ENCODE measurements at places on chromosomes 5 and 9.
A peak's percentile ranks its signal among the peaks of the same experiment; 100 is the strongest.

DNA sequence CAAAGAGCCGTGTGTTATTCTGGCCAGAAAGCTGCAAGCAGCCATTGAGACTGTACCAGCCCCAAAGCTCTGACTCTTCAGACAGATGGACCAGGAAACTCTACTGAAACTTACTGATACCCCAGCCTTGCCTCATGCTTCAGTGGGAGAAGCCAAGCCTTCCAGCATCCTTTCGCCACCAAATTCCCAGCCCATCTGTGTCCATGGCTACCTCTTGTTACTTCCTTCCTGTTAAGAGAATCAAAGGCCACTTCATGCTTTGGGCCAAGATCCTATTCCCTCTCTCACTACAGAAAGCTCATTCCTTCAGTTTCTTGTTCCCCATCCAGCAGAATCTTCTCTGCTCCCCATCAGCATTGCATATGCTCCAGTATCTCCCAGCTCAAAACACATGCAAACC, 46.9 kb upstream of the FREM1 start:
- no peak for DNase-seq

DNA sequence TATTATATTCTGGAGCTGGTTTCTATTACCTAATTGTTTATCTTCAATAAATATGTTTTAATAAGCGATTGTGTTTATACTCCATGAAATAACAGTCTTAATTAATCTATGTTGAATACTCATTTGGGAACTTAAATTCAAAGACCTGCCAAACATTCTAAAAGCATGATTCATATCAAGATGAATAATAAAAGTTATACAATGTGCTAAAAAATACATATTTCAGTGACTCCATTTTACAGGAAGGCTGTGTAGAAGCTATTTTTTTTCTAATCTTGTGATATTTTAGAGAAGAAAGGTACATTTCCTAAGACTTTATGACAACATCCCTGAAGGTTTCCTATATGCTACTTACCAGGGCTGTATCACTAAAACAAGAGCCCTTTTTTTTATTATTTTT, 417.9 kb downstream of the NFIB start:
- no peak for DNase-seq

GRCh38 chr5:131634238-131634637, 791 bp downstream of the RAPGEF6 start:
- no peak for DNase-seq

DNA sequence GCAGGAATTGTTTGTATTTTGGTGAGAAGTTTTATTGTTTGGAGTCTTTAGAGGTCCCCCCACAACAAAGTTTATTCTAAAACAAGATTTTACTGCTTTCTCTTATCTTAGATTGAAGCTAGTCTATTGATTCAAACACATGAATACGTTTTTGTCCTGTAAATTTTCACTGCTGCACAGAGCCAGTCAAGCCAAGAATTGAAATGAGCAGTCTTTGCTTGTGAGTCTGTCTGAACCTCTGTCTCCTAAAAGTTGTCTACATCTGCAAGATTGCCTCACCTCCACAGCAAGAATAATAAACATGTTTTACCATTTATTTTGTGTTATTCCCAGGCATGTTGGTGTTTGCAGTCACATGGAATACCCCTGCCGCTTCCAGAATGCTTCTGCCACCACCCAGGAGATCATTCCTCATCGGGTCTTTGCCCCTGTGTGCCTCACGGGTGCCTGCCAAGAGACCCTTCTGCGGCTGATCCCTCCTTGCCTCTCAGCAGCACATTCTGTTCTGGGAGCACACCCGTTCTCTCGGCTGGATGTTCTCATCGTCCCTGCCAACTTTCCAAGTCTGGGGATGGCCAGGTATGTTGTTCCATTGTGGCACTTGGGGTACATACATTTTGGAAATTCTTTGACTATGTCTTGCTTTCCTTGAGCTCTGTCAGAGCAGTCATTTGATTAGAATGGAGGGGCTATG, 74.1 kb downstream of the AOPEP start:
- no peak for DNase-seq

DNA sequence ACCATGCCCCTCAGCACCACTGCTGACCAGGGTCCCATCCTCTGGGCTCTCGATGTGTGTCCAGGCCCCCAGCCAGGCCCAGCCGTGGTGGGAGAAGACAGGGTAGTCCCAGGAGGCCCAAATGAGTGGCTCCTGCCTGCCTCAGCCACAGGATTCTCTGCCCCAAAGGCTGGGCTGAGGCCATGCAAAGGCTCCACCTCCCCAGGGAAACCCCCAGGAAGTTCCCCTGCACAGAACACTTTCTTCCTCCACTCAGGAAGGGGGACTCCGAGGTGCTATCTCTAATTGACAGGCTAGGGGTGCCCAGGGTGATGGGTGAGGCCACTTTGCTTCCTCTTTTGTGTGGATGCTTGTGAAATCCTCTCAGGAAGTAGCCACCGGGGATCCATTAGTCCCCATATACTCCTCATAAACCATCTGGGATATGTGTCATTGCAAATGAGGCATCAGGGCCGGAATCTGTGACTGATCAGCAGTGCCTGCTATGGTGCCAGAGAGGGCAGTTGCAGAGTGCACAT, 23.1 kb upstream of the TDRD7 start:
- DNase-seq: peak; percentile 16

DNA sequence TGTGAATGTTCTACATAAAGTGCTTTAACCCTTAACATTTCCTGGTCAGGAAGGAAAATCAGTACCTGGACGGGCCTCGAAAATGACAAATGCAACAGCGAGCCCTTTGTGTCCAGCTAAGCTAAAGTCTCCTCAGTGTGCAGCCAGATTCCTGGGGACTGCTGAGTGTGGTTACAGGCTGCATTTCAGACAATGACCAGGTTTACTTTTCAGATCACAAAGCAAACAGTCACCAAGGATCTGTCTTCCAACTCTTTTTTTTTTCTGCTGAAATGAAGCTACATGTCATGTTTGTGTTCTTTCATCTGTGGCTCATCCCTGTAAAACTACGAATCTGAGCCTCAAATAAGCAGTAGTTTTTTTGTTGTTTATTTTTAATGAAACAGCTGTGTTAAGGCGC, 20.8 kb downstream of the SLC46A2 start:
- DNase-seq: no peak

- DNase-seq: no peak
These were observed 496.0 kb upstream of the CLINT1 start for GRCh38 chr5:158354958-158355357.
